LNCaP clone FGC (cell line): ENCODE measurements at places on chromosomes 6 and 20.

GRCh38 chr20:5722927-5723326, 27.3 kb upstream of the SHLD1 start:
- no peak for DNase-seq

- DNase-seq: no peak
Measured at GRCh38 chr6:159110013-159110412, 59.2 kb upstream of the FNDC1 start.

DNA sequence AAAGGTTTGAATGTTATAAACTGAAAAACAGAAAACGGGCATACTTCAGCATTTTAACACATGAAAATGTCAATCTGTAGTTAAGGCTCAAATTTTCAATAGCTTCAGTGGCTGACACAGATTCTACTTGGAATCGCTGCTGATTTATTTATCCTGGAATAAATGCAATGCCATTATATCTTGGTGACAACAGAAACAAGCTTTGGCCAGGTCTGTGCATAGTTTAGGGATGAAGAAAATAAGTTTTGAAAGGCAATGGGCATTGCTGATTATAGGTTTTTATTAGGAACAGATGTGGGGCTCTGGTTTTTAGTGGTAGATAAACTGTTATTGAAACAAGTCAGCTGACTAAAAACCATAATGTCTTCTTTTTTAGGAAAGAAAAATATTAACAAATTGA, 96.8 kb upstream of the SOX4 start:
- DNase-seq: no peak

GRCh38 chr6:42368181-42368580, 83.5 kb downstream of the TRERF1 start:
- DNase-seq: no peak

GRCh38 chr6:130357436-130357835, 8.4 kb upstream of the TMEM200A start:
- no peak for DNase-seq

- no peak for DNase-seq
Measured at GRCh38 chr6:107585815-107586435, 96.0 kb downstream of the SOBP start.

GRCh38 chr6:168660400-168660945, 219.5 kb downstream of the SMOC2 start:
- DNase-seq: no peak

- no peak for DNase-seq
Measured at GRCh38 chr20:2899243-2899642, 26.0 kb downstream of the PTPRA start.

- DNase-seq: no peak
Measured at GRCh38 chr20:64244870-64245603, 10.5 kb upstream of the PCMTD2 start.

DNA sequence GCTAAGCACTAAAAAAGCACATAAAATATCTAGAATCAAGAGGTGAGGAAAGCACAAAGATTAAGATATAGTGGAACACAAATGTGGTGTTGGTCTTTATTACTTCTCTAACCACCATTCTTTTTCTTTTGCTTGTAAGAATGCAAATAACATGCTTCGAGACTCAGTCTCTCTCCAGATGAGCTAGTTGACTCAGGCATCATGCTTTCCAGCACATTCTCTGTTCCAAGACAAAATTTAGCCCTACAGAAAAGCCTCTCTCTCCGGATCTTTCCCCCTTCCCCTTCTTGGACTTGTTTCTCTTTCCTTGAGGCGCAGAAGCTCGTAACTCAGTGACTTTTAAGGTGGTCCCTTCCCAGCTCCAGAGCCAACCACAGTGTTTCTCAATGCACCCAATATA, 91.0 kb downstream of the FNDC1 start:
- no peak for DNase-seq

GRCh38 chr6:154479771-154480639, 30.5 kb downstream of the CNKSR3 start:
- DNase-seq: no peak

DNA sequence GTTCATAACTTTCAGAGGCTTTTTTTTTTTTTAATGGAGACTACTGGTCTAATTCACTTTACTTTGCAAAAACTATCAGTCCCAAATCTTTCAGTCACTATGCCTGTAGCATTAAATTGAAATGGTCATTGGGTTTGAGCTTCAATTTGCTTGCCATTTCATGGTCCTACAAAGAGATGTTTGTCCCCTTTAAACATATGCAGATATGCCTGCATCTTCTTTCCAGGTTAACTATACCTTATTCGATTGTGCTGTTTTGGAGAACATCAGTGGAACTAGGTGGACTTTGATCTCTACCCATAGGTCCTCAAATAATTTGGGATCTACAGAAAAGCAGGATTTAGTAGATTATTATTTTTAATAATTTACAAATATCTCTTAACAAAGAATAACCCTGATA, 4.6 kb downstream of the POU3F2 start:
- no peak for DNase-seq
